Stimulated activated effector memory CD8-positive, alpha-beta T cell treated with anti-CD3 and anti-CD28 coated beads, Interleukin-12 subunit alpha, Interleukin-12 subunit beta, amount 100 ng/mL, for 72 hours (primary cell): ENCODE measurements at places on chromosomes 13 and 19.

DNA sequence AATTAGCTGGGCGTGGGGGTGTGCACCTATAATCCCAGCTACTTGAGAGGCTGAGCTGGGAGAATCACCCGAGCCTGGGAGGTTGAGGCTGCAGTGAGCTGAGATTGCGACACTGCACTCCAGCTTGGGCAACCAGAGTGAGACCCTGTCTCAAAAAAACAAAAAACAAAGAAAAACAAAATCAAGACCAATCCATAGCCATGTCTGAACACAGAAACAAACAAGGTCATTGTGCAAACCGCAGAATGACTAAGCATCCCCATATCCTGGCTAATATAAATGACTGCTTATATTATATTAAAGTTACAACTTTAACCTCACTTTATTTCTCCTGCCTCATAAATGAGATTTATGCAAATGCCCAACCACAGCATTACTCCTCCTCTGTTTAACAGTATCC is 2.3 kb upstream of the LYPD3 start:
- no peak for DNase-seq

GRCh38 chr19:4277191-4277696 is 1.8 kb upstream of the SHD start:
- DNase-seq = no peak

GRCh38 chr13:103883698-103884097 is 817.5 kb upstream of the SLC10A2 start:
- no peak for DNase-seq

- no peak for DNase-seq
These were observed 3.7 kb upstream of the HSH2D start for GRCh38 chr19:16139752-16140151.

GRCh38 chr13:44439452-44440024 is 65.9 kb downstream of the SERP2 start:
- DNase-seq = no peak

DNA sequence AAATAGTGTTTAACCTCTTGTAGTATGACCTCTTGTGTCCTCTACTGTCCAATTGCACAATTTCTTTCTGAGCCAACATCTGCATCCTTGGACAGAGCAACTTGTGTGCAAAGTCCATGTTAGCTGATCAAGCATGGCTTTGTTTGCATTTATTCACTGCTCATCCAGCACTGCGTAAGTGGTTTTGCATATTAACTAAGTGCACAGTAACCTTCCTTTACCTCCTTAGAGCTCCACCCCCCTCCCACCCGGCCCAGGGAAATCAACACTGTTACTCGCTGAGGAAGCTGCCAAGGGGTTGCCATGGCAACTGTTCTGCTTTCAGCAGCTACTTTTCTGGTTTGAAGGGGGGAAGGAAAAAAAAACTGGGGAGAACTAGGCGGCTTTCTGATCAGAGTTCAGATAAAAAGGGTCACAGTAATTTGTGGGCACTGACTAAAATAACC is 153.5 kb upstream of the KLF12 start:
- DNase-seq = peak; percentile 11

GRCh38 chr13:76764429-76764828 is 121.8 kb downstream of the KCTD12 start:
- no peak for DNase-seq

- DNase-seq = no peak
These were observed 46.5 kb downstream of the UTP14C start for GRCh38 chr13:52070929-52071523.

DNA sequence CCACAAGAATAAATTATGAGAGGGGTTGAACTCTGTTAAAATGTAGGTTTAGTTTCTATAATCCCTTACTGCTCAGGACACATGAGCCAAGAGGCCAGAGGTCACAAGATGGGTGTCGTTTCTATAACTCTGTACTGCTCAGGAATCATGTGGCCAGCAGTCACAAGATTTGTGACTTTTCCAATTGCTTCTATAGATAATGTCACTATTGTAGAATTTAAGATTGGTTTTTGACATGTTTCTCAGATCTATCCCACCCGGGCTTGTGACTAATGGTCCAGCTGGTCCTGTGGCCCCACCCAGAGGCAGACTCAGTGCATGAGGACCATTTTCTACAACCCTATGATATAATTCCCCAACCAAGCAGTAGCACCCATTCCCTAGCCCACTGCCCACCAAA is 662.0 kb upstream of the KLF12 start:
- no peak for DNase-seq

GRCh38 chr19:51462681-51463080 is 4.4 kb upstream of the SIGLEC8 start:
- DNase-seq = no peak
